ENCODE measurements at places on chromosomes 3 and 15.

GRCh38 chr3:21789730-21790129, 38.7 kb upstream of the ZNF385D start:
- DNase-seq = no peak

DNA sequence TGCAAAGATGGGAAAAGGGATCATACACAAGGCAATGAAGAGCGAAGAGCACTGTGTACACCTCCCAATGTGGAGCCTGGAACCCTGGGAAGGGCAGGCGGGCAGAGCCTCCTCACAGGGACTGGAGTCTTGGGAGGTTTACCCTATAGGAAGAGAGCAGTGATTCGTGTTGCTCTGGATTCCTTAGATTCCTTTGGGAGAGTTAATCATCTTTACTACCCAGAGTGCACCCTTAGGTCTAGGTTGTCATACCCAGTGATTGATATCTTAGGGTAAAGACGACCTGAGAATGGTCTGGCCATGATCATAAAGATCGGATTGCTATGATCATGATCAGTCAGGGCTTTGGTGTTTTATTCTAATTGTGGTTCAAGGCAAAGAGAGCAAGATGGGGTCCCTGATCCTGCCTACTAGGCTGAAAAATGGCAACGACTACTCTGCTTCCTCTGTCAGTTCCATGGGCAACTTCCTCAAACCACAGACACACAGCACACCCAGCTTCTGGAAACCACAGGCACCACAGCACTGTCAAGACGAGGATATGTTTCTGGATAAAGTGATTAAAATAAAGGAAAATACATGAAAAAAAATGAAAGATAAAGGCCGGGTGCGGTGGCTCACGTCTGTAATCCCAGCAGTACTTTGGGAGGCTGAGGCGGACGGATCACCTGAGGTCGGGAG, 20.4 kb upstream of the MAP6D1 start:
- no peak for DNase-seq

DNA sequence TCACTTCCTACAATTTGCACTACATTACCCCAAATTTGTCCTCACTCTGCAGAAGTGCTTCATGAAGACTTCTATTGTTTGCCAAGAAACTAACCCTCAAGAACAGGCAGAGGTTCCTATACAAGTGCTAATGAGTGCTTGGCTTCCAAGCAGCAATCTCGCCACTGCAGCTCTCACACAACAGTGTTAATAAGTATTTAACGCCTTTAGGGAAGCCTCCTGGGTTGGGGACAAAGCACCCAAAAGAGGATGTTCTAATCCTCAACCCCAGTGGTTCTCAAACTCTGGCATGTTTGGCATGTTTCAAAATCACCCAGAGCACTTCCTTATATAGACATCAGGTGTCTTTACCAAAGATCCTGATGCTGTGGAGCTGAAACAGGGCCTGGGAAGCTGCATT, 64.6 kb downstream of the ZIC4 start:
- DNase-seq = no peak

DNA sequence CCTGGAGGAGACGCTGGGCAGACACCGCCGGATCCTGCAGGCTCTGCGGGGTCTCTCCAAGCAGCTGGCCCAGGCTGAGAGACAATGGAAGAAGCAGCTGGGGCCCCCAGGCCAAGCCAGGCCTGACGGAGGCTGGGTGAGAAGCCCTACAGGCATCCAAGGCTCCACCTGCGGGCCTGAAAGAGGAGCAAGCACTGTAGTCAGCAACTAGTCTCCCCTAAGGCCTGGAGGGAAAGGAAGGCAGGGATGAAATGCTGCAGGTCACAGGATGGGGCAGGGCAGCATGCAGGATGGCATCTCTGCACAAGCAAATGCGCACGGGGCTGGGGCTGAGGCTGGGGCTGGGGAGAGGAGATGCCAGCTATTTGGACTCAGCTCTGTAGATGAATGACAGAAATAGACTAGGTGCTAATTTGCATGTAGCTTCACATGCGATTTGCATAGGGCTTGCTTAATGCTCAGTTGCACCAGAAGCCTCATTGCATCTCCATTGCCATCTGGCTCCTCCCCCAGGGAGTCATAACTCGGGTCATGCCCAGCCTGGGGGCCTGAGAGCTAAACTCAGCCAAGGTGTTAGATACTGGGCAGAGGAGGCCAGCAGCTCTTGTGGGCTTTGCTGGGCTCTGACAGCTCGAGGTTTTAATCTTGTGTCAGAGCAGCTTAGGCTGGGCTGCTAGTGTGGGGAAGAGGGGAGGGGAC, 5.2 kb upstream of the CPLX3 start:
- no peak for DNase-seq

DNA sequence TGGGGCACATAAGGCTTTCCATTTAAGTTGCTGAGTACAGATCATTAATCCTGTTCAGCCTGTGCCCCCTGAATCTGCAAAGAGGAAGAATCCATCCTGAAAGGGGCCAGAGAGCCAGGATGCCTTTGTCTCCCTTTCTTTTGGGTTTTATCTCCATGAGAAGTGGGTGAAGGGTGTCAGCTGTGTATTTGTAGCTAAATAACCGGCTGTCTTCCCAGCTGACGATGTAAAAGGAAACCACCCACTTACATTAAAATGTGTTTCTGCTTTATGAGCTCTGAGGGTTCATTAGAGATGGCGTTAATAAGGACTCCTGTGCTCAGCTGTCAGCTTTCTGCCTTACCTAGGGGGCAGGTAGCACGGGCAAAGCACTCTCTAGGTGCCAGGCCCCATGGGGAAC, 83.4 kb downstream of the SLCO3A1 start:
- DNase-seq = no peak

DNA sequence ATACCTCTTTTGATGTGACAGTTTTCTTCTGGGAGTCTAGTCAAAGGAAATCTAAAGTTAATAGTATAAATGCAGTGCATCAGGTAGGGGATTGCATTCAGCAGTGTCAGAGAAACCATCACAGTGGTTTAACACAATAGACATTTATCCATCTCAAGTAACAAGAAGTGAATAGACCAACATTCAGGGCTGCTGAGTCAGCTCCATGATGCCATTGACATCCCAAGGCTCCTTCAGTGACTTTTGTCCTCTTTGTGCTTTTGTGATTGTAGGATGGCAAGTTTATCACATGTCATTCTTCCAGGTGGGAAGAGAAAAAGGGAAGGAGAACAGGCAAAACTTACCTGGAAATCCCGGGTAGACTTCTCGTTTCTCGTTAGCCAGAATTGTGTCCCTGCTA, 158.3 kb downstream of the TMEM108 start:
- no peak for DNase-seq

DNA sequence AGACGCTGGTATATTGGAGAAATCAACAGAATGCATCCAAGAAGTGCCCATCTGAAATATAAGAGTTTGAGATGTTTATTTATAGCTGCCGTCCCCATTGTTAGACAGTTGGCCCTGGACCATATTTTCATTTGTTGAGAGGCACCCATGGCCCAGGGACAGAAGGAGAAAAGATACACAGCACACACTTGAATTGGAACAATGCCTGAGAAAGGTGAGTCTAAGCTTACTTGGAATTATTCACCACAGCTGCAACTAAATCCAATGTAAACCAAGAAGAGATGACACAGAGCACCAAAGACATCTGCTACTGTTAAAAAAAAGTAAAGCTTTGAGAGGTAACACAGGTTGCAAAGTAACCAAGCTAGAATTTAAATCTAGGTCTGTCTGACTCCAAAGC, 525.5 kb upstream of the NAALADL2 start:
- no peak for DNase-seq

DNA sequence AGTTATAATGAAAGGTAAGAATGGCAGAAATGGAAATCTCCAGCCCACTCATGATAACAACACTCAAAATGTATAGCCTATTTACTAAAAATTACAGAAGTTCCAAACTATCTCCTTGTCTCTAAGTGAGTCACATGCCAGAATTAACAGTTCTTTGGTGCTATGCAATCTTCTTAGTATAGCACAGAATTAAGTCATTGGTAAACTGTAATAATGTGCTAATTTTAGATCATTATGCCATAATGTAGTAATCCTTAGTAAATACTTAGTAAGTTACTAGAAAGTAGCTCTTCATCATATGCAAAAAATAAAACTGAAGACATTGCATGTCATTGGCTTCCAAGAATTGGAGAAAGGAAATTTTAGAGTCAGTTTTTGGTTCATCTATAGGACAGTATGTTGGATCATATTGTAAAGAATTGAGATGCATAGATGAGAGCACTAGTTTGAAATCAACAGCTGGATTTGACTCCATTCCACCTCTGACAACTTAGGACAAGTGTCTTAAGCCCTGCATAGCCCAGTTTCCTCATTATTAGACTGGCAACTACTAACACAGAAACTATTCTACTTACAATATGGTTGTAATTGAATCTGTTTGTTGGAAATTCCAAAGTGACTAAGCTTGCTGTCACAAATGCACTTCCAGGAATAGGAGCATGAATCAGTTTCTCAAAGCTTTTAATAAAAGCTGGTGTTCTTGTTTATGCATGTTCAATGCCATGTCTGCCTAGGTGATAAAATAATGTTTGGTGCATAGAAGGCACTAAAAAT, 40.1 kb upstream of the CD47 start:
- no peak for DNase-seq

- peak; percentile 31 for DNase-seq
Measured at GRCh38 chr15:78626381-78626995, 5.7 kb upstream of the CHRNA3 start.

GRCh38 chr15:41933771-41934170, 38.6 kb downstream of the EHD4 start:
- no peak for DNase-seq

- no peak for DNase-seq
Measured at GRCh38 chr15:42728972-42729371, 8.0 kb downstream of the CDAN1 start.

GRCh38 chr3:105513886-105514285, 147.2 kb downstream of the ALCAM start:
- DNase-seq = no peak

DNA sequence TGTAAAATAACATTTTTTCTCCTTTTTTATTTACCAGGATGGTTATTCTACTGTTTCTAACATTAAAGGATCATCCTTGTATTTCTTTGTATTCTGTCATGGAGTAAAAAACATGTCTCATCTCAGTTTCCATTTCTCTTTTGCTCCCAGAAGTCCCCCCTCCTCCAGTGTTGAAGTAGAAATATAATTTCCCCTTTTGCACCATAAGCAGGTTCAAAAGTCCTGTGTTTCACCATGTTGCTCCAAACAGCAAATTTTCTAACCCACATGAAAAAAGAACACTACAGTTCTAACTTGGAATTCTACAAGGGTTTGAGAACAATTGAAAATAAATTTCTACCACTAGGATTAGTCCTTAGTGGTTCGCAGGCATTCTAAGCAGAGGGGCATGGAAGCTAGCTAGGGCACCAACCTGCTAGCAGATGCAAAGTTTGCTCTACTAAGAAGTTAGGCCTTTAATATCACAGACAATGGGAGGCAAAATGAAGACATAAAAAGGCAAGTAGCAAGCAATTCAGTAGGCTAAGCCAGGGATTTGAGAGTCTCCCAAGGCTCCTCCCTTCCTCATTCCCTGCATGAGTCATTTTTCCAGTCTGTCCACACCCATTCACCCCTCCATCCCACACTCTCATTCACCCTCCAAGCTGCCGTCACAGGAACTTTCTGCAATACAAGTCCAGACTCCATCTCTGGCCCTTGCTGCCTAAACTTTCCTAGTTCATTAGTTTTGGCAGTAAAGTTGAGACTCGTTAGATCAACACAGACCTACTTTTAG, 2.3 kb upstream of the MBNL1 start:
- DNase-seq = no peak

DNA sequence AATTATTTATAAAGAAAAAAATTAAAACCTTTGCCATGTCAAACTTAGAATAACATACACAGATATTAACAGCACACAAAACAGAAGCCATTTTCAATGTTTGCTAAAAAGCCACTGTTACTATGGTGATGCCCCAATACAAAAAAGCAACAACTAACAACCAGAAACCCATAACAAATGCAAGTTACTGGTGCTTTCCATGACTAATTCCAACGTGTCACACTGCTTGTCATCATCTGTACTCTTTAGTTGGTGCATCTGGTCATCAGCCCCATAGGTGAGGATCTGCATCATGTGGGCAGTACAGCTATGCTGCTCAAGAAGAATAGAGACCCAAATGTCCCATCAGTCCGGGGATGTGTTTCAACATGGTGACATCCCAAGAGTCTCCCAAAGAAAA, 52.8 kb downstream of the ATP8B4 start:
- DNase-seq = no peak

GRCh38 chr3:126060613-126061145, 23.2 kb downstream of the SLC41A3 start:
- no peak for DNase-seq

DNA sequence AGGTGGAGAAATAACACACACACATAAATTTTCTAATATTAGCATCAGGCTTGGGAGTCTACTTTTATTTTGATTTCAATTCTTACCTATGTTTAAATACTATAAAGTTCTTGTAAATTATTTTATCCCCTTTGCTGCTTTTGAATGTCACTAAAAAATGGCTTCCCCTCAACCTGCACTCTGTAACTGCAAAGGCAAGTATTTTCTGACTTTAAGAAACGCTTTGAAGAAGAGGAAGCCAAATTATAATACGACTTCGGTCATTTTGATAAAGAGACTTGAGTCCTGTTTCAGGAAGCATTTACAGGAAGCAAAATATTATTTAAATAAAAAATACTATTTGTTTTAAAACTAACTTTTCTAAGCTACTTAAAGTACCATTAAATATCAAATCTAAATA, 627.7 kb upstream of the AGTR1 start:
- DNase-seq = no peak

DNA sequence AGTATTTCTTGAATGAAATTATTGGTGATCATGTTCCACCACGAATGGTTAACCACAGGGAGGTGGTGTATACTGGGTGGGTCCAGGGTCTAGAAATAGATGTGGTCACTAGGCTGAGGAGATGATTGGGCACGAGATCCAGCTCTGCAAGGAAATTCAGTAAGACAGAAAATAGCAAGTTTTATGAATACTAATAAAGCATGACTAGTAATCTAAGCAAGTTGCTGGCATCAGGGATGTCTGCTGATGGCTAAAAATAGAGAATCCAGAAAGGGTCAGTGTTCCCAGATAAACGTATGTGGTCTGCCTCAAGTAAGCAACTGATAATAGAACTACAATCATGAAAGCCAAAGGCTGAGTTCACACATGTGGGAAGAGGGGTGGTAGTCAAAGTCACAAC, 108.3 kb upstream of the FRMD4B start:
- DNase-seq = no peak

DNA sequence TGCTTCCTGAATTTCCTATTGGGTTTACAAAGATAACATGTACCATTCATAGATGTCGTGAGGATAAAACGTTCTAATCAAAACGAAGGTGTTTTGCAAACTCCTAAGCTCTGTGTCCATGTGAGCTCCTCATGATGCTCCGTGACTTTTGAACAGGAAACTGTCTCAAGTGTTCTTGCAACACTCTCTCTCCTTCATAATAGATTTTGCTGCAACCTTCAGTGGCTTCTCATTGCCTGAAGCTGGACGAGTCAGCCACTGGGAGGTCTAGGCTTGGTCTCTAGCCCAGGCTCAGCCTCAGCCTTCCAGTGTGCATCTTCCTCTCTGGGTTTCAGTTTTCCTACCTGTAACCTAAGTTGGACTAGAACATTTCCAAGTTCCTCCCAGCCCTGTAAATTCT, 18.7 kb upstream of the BCL2A1 start:
- no peak for DNase-seq
